Mucosa of descending colon (tissue), 3 donors: ENCODE measurements at places on chromosomes 16 and 17. TPM values are rescaled to one million over a fixed set of nuclear protein-coding genes. Genes with fewer than 3 reads are reported as not detected.

SPATA32 gene
- total RNA-seq: not detected

KIF19 gene
- 7.4 TPM for total RNA-seq

DNA sequence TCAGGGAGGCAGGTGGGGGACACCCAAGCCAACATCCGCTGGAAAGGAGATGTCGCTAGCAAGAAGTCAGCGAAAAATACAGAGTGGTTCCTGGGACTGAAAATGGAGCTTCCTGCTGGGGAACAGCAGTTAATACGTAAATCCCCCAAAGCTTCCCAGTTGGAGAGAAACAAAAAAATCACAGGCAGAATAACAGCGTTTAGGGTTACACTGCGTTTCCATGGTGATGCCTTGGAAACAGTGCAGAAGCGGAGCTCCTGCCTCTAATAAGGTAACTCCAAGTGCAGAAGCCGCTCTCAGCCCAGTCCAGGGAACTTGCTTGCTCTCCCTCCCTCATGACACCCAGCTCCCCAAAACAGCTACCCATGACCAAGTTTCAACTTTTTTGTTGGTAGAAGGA, 73.4 kb downstream of the PLD6 start:
- DNase-seq: no peak

DNA sequence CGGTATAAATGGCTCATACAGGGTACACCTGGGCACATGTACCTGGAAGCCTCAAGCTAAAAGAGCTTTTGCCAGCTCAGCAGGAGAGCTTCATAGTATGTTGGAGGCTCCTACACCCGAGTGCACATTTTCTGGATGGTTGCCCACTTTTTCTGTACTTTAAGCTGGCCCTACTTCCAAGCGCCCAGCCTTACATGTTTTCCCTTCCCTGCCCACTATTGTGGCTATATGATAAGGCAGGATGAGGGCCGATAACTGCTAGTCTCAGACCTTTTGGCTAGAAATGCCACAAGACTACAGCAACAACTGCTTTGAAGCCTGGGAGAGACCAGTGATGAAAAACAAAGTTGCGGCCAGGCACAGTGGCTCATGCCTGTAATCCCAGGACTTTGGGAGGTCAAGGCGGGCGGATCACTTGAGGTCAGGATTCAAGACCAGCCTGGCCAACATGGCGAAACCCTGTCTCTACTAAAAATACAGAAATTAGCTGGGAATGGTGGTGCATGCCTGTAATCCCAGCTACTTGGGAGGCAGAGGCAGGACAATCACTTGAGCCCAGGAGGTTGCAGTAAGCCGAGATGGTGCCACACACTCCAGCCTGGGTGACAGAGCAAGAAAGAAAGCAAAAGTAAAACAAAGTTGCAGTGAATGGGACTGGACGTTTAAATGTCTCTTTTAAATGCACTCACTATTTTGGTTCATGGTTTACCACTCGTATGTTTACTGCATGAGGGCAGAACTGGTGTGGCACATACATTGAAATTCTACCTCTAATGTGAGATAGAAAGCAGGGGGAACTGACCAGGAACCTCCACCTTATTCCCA, 14.2 kb upstream of the MARCHF10 start:
- no peak for DNase-seq

- no peak for DNase-seq
These were observed 69.8 kb downstream of the CLEC16A start for GRCh38 chr16:11014136-11014535.

DNA sequence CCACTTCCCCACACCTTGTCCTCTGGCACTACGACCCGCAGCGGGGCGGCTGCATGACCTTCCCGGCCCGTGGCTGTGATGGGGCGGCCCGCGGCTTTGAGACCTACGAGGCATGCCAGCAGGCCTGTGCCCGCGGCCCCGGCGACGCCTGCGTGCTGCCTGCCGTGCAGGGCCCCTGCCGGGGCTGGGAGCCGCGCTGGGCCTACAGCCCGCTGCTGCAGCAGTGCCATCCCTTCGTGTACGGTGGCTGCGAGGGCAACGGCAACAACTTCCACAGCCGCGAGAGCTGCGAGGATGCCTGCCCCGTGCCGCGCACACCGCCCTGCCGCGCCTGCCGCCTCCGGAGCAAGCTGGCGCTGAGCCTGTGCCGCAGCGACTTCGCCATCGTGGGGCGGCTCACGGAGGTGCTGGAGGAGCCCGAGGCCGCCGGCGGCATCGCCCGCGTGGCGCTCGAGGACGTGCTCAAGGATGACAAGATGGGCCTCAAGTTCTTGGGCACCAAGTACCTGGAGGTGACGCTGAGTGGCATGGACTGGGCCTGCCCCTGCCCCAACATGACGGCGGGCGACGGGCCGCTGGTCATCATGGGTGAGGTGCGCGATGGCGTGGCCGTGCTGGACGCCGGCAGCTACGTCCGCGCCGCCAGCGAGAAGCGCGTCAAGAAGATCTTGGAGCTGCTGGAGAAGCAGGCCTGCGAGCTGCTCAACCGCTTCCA, 2.6 kb downstream of the METTL26 start:
- no peak for DNase-seq

GRCh38 chr17:6248061-6248460, 177.9 kb downstream of the WSCD1 start:
- no peak for DNase-seq
